Stimulated activated CD8-positive, alpha-beta memory T cell treated with anti-CD3 and anti-CD28 coated beads, Interleukin-4, amount 100 ng/mL, for 24 hours (primary cell): ENCODE measurements at places on chromosomes 4 and X.

DNA sequence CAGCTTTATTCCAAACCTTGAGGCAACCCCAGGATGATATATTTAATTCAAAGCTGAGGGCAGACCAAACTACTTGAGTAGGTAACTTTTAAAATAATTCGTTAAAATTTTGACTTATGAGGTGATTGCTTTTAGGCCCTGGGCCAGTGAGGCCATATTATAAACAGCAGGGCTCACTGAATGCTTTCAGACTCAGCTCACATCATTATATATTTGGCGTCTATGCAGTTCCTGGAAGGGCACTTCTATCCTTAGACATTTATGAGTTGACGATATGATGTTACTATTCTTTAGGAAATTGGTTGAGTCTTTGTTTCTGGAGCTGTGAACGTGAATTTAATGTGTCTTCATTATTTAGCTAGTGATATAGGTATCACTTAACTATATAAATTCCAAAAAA is 400.1 kb downstream of the PDHA2 start:
- no peak for DNase-seq

DNA sequence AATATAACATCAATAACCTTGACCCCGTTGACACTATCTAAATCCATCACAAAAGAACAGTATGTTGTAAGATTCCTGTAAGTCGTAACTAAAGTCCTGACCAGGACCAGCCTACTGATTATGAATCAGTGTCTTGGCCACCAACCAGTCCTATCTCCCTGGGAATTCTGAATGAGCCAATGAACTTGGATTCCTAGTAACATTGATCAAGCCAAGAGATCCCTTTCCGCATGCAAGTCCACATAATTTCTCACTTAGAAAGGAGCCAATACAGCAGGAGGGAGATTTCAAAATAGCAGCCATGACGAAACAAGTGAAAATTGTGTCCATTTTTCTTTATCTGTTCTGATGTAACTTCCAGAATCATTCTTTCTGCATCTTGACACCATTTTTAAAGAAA is 9.5 kb downstream of the XPNPEP2 start:
- DNase-seq: no peak

DNA sequence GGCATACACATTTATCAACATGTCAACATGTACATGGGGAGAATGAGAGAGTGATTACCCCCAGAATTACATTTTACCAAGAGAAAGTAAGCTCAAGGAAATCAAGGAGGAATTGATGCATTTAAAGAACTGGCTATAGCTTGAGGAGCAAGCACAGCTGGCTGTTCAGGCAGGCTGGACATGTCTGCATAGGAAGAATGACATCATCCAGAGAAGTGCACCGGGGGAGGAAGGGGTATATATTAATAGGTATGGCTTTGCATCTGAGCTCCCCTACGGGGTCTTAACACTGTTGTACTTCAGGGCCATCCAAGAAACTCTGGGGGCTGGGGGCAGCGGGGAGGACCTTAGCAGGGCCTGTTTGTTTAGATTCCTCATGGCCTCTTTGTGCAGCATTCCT is 222.4 kb upstream of the VCX start:
- no peak for DNase-seq

DNA sequence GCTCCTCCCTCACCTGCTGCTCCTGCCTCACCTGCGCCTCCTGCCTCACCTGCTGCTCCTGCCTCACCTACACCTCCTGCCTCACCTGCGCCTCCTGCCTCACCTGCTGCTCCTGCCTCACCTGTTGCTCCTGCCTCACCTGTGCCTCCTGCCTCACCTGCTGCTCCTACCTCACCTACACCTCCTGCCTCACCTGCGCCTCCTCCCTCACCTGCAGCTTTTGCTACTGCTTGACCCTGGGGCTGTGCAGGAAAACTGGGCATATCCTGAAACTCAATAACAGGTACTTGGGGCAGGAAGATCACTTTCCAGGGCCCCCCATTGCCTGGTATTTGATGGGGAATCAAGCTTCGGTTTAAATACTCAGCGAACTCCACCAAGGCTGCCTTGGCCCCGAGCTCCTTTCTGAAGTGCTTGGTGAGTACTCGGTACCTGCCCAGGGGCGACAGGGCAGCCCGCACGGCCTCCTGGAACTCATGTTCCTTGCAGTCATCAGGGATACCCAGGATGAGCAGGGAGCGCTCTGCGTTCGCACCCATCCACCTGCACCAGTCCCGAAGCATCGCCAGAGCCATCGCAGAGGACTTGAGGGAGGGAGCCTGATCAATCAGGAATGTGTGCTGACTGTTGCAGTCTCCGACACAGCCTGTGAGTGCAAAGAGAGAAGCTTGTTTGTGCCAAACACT is 2.7 kb downstream of the PNMA6E start:
- DNase-seq: no peak

- no peak for DNase-seq
Measured at GRCh38 chr4:531076-531475, 32.1 kb downstream of the PIGG start.
